Amygdala (tissue), 56 donors: ENCODE measurements at places on chromosomes 4 and X.

DNA sequence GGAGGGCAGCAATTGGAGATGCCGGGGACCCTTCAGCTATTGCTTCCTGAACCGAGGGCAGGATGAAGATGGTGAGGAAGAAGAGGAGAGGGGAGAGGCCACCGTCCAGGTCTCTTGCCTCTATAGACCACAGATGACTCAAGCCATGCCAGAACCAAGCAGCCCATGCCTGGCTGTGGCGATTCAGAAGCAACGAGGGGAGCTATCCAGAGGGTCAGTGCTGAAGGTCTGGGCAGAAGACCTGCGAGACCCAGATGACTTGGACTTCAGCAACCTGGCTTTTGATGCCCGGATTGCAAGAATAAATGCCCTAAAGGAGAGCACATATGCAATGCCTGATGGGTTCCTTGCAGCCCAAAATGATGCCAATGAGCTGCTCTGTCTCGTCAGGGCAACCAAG lies 70.2 kb upstream of the PRPS2 start:
- DNase-seq = no peak

DNA sequence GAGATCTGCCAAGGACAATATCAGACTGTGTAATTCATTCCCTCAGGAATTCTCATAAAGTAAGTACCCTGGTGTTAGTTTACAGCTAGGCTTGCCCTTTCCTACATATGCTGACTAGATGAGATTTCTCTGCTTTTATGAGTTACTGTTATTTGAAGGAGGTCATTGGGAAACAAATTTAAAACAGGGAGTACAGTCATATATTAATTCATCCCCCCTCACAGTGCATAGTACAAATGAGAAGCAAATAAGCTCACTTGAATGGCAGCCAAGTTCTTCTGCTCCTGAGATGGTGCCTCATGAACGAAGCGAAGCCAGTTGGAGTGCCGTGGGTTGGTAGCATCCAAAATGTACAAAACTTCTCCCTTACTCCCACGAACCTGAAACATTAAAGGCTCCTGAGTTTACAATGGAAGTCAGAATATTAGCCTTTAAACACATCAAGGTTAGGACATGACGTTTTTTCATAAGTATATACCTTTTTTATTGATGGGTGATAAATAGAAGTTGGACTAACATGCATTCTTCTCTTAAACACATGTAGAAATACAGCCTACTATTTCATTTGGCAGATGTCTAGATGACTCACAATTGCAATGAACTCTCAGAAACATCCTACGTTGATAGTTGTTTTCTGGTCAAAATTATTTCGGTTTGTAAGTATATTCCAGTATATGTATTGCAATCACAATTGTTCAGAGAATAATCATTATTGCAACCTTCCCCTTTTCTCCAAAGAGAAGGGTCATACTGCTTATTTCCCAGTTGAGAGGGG lies 69.2 kb downstream of the PRDM5 start:
- DNase-seq = peak; percentile 15

DNA sequence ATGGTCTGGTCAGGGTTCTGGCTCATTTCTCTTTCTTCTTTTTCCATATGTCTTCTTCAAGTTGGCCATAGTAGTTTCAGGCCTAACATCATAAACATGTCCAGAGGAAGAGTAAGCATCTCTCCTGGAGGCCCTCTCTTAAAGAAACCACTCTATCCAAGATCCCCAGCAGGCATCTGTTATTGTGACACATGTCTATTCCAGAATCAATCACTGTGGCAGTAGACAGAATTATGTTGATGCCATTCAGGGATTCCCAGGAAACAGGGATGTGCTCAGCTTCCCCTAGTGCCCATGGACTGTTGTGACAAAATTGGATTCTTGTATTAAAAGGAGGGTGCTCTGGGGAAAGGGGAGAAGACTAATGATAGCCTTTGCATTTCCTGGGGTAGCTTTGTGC lies 224.0 kb downstream of the HNRNPD start:
- DNase-seq = no peak

GRCh38 chr4:66223068-66223703 lies 552.9 kb upstream of the EPHA5 start:
- DNase-seq = no peak

DNA sequence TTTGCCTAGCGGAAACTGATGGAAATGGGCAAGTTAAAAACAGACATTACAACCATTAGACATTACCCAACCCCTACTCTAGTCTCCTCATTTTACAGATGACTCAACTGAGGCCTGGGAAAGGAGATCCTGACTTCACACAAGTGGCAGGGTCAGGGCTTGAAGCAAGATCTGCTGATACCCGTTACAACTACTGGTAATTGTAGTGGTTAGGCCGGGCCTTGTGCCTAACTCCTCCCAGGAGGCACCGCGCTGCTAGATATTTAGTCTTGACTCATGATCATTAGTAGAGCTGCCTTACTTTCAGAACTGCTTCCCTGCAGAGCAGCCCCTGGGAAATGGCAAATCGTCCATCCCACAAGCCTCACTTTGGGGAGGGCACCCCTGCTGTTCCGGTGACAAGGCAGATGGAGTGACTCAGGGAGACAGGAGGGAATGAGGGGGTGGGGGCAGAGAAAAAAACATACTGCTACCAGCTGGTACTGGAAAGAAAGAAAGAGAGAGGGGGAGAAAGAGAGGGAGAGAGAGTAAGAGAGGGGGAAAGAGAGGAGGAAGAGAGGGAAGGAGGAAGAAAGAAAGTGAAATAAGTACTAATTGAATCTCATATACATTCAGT lies 12.2 kb downstream of the ARHGEF6 start:
- peak; percentile 5 for DNase-seq
